ENCODE measurements at places on chromosomes 6 and 20.

GRCh38 chr6:90303039-90303438 lies 6.4 kb upstream of the BACH2 start:
- DNase-seq, result no peak

DNA sequence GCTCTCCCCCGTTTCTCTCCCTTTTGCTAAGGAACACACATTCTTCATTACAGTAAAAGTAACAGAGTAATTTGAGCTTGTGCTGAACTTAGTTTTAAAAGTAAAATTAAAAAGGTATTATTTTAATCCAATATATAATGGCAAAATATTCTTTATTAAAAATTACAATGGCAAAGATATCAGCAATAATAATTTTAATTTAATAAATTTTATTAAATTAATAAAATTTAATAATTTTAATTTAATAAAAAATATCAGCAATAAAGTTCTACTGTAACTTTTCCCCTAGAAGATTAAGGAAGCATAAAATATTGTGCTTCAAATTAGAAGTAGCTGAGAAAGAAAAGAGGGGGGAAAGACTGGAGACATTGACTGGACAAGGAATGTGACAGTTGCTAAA lies 32.5 kb downstream of the DSE start:
- no peak for DNase-seq

DNA sequence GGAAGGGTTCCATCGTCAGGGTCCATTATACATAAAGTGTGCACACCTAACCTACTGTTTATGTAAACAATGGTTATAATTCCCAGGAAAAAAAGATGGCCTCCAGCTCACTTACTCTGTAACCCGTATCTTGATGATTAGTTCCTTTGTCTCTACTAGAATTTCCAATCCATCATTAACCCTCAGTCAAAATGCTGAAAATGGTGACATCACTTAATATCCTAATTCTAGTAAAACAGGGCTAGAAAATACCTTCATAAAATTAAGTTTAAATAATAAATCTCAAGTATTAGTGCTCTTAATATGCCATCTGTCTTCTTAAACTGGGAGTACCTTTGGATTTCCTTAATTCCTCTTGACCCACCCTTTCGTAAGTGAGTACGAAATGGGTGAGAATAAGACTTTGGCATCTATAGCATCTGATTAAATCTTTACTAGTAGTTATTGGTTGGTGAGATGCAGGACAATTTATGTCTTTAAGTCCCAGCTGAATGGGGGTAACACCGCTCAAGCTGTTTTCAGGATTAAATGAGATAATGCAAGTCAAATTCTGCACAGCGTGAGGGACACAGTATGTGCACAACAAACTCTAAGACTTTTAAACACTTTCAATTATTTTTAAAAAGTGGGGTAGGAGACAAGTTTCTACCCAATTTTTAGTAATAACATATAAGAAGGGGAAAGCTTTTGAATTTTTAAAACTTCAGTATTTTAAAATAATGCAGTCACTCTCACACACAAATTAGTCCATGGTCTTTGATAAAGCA lies 1.6 kb downstream of the HMGN3 start:
- DNase-seq, result no peak

DNA sequence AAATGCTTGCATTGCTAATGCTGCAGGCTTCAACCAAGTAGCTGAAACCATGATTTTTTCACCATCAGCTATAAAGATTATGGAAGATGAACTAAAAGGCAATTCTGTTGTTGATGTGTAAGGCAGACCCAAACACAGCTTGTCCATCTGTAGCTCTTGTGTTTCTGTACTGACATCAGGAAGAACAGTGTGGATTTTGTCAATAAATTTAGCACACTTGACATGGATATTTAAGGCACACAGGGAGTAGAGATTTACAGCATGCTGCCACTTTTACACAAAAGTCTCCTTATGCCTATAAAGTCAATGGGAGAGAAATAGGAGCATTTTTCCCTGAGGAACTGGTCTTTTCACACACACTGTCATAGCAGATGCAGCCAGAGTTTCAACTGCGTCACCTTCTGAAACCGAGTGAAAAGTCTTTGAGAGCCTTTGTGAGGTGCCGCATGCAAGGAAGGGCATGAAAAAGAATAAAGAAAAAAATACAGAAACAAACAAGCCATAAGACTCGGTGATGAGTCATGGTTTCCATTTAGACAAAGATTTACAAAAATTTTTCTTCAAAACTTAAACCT lies 261.4 kb upstream of the TFAP2D start:
- no peak for DNase-seq

DNA sequence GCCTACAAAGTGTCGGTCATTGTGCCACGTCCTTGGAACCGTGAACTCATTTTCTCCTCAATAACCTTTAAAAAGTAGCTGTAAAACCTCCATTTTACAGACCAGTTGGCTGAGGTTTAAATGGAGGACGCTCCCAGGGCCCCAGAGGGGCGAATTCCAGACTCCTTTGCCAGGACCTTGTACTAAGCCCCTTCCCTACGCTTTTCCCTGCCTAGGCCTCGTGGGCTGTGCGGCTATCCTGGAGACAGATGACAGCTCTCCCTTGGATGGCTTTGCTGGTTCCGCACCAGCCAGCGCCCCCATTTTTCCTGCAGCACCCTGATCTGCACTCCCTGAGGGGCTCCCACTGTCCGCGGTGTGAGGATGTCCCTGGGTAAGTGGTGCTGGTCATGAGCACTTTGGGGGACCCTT lies 12.1 kb upstream of the SNHG17 start:
- no peak for DNase-seq

DNA sequence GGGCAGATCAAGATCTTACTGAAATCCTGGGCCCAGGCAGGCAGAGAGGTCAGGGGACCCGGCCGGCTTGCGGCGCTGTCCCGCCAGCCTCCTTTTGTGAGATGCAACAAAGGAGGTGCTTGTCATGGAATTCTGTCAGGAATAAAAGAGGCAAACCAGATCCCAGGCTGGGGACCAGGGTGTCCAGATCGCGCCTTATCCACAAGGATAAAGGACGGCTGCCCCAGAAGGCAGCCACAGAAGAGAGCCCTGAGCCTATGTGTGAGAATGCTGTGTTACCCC lies 42.6 kb upstream of the CDH22 start:
- DNase-seq, result no peak

- no peak for DNase-seq
These were observed 191.1 kb downstream of the FOXC1 start for GRCh38 chr6:1800845-1801244.

- no peak for DNase-seq
These were observed 86.4 kb downstream of the ATXN1 start for GRCh38 chr6:16674801-16675392.

DNA sequence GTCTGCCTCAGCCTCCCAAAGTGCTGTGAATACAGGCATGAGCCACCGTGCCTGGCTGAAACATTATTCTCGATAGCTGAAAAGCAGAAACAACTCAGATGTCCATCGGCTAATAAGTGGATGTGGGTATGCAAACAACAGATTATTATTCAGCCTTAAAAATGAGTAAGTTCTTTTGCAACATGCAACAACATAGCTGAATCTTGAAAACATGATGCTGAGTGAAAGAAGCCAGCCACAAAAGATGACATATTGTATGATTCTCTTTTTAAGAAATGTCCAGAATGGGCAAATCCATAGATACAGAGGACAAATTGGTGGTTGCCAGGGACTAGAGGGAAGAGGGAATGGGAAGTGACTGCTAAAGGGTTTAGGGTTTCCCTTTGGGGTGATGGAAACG lies 61.7 kb downstream of the RIOK1 start:
- no peak for DNase-seq

- DNase-seq, result no peak
These were observed 780.9 kb downstream of the TBC1D32 start for GRCh38 chr6:120553353-120553752.

Measured in OCI-LY7 (cell line).